ENCODE measurements at places on chromosomes 6 and 20.

DNA sequence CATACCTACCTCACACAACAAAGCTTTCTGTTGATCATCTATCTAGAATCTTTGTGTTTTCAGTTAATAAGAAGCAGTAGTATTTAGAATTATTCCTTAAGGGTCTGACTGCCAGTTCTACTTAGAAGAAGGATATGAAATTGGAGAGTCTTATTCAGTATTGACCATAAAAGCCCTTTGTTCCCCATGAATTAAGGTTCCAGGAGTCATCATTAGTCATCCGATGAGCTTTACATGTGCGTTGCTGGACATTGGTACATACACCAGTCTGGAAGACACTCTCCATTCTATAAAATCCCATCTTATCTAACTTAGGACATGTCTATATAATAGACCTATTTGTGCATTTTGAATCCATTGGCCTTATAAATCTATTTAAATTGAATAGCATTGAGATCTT lies 34.4 kb upstream of the RNF217 start:
- no peak for DNase-seq

- no peak for DNase-seq
Measured at GRCh38 chr20:36819659-36820058, 46.1 kb upstream of the DSN1 start.

DNA sequence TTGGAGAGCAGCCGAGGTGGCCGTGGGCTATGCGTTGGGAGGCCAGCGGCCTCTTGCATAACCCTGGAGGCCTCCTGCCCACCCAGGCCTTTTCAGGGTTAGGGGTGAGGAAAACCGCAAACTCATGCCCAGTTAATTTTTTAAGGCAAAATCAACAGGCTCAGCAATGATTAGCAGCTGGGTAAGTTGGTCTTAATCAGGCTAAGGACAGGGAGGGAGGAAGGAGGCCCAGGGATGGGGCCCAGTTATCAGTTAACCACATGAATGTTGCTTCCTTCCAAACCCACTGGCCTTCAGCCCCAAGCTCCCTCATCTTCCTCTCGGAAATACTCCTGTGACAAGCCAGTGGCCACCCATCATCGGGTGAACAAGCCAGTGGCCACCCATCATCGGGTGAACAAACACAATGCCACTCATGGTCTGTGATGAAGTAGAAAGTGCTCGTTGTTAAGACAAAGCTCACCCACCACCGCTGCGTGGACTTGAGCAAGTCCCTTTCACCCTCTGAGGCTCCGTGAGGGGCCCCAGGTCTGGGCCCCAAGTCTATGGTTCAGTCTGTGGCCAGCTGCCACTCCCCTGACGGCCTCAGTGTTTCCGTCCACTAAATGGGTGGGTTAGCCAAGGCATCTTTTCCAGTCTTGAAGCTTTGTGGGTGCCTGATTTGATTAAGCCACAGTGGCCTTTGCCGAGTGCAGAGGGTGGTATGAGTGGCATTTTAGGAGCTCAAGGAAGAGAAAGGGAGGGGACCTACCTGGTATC lies 39.4 kb downstream of the HNF4A start:
- DNase-seq: no peak

- DNase-seq: no peak
Measured at GRCh38 chr20:60136645-60137401, 178.6 kb downstream of the CDH26 start.

- no peak for DNase-seq
Measured at GRCh38 chr6:125022391-125022989, 60.3 kb downstream of the RNF217 start.

GRCh38 chr20:37914672-37915433 lies 11.9 kb downstream of the VSTM2L start:
- DNase-seq: no peak

- no peak for DNase-seq
Measured at GRCh38 chr6:11380969-11381744, 148.7 kb upstream of the NEDD9 start.

- no peak for DNase-seq
Measured at GRCh38 chr6:56282391-56282790, 35.0 kb upstream of the COL21A1 start.

All from activated naive CD4-positive, alpha-beta T cell (primary cell).